ENCODE measurements at places on chromosomes 7 and 10.

DNA sequence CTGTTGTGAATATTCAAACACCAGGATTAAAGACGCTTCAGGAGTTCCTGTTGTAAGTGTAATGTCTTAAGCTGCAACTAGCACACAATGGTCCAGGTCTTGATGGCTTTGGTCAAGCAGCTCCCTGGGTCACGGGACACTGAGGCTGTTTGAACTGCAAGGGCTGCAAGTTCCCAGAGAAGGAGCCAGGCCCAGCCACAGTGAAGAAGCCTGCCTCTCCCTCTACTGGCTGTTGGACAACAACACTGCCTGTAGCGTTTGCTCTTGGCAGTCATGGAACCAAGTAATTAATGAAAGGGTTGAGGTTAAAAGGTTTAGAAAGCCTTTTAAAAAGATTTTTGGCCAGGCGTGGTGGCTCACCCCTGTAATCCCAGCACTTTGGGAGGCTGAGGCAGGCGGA, 31.9 kb upstream of the GUSB start:
- no peak for DNase-seq

- DNase-seq, result no peak
Observed at GRCh38 chr10:59085711-59086502, 90.5 kb upstream of the PHYHIPL start.

GRCh38 chr10:63920926-63921325, 399.7 kb downstream of the REEP3 start:
- no peak for DNase-seq

GRCh38 chr7:30172451-30172850, 37.7 kb downstream of the MTURN start:
- DNase-seq, result no peak

GRCh38 chr10:8596929-8597472, 542.5 kb downstream of the GATA3 start:
- DNase-seq, result no peak

DNA sequence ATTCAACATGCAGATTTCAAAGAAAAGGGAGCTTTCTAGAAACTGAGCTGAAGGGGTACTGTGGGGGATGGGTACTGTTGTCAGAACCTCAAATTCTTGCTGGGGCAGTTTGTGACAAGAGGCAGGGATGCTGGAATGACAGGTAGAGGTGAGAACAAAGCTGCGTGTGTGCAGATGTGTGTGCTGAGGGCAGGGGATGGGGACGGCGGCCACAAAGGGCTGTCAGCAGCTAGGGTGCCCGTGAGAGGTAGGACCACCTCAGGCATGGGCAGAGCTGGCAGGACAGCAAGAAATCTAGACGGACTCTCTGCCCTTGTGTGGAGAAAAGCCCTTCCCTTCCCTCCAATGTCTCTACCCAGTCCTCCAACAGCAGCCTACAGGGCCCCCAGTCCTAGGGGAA, 14.4 kb upstream of the BAZ1B start:
- DNase-seq, result no peak

DNA sequence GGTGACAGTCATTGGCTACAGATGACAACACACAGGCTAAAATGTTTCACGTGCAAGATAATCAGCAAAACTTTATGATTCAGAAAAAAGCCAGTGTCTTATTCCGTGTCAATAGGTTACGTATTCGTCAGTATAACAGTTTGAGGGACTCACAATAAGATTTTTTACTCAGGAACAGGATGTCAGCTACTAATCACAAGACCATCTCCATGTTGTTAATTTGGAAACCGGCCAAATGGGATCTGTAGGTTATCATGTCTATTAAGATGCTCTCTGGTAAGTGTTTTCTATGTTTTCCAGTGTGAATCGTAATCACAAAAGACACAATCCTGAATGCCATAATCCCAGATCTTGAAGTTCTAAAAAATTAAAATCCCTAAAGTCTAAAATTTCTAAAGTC, 197.3 kb downstream of the ETV1 start:
- no peak for DNase-seq

DNA sequence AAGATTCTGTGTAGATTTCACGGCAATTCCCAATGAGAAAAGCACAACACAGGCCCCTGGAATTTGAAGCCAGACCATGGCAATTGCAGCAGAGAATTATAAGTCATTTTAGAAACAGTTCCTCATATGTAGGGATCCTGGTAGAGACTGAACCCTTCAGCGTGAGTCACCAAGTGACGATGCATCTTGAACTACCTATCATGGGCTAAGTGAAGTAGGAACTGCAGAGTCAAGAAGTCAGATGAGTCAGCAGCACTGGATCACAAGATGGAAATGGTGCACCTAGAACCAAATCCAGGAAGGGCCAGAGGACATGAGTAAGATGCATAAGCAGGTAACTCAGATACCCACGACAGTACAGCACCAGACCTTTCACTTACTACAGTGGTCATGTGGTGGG, 140.0 kb upstream of the TPK1 start:
- DNase-seq, result no peak

- no peak for DNase-seq
Observed at GRCh38 chr10:118901906-118902305, 127.6 kb upstream of the NANOS1 start.

GRCh38 chr10:29132551-29133111, 156.2 kb upstream of the LYZL1 start:
- DNase-seq, result no peak

GRCh38 chr7:150754951-150755350, 17.7 kb downstream of the GIMAP5 start:
- DNase-seq, result no peak

DNA sequence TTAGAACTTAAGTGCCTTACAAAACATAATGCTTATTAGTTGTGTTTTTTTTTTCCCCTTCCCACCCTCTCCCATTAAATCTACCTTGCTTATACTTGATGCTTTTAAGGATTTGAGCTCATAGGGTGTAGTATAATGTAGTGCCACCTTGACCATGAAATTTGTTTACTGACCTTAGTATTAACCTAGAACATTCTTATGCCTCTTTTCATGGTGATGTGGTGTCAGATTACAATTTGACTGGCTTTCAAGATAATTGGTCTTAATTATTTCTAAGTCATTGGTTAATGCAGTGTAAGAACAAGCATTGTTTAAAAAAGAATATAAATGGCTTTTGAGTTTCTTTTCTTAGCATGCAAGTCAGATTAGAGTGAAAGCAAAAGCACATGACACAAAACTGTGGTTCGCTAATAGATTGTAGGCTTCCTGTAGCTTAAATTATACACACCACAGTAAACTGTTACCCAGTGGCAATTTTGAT, 61.8 kb downstream of the ADD3 start:
- DNase-seq, result no peak

DNA sequence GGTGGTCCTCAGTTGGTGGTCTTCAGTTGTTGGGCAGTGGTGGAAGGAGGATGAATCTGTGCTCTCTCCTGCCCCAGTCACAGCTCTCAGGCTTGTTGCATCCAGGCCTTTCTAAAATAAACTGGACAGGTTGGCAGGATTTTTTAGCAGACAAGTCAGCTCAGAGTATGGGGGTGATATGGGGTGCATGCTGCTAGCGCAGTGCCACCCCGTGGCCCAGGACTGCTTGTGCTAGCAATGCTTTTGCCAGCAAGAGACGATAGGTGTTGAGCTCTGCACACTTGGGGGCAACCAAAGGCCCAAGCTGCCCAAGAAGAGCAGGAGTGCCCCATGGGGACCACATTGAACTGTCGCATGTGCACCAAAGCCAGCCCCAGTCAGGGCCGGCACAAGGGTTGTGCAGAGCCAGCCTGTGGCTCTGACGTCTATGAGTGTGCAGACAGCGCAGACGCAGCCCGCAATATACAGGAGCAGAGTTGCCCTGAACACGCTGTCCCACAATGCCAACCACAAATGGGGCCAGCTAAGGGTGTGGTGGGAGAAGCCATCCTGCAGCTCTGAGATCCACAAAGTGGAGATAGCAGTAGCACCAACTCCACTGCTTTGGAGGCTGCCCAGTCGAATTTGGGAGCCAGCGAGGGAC, 49.8 kb upstream of the PDSS1 start:
- DNase-seq, result no peak

GRCh38 chr7:122487131-122487530, 182.6 kb upstream of the FEZF1 start:
- no peak for DNase-seq

DNA sequence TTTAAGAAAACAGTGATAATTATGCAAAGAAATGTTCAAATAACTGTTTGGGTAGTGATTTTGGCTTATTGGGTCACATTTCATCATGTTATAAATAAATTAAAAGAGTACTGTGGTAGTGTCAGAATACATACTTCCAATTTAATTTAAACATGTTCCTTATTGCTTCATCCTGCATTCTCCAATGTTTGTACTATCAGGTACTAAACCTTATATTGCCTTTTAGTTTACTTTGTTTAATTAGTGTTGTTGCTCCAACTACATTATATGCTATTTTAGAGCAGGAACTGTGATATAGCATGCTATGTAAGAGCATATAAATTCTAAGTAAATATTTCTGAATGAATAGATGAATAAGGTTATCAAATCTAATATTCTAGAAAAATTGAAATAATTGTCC, 40.9 kb downstream of the VTI1A start:
- DNase-seq, result no peak

DNA sequence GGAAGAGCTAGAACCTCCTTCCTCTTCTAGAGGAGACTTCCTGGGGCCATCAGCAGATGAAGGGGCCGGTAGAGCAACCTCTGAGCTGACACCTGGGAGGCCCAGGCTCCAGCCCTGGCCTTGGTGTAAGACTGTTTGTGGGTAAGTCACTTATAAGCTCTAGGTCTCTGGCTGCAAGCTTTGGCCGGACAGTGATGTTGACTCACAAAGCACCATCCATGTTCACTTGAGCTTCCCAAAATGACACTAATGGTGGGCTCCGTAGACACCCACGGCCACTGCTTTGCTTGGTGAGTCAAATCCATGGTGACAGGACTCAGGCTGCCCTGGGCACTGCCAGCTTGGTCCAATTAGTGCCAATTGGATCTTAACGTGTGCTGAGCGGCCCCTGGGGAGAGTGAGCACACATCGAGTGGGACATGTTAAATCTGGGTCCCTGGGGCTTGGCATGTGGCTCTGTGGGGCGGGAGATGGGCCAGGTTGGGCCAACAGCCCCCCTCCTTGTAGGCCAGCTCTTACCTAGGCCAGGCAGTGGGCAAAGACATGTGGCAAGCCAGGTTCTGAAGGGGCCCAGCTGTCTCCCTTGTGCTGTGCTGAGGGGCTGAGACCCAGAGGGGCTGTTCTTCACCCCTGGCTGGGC, 16.7 kb downstream of the NEURL1 start:
- no peak for DNase-seq

GRCh38 chr7:51031216-51031615, 248.5 kb upstream of the GRB10 start:
- no peak for DNase-seq

GRCh38 chr7:1156782-1157535, 3.0 kb downstream of the ZFAND2A start:
- DNase-seq, result no peak

- no peak for DNase-seq
Observed at GRCh38 chr7:130426564-130426963, 14.3 kb downstream of the CEP41 start.

- no peak for DNase-seq
Observed at GRCh38 chr10:130360826-130361311, 224.7 kb downstream of the GLRX3 start.

GRCh38 chr7:112136271-112137008, 69.8 kb downstream of the DOCK4 start:
- no peak for DNase-seq

GRCh38 chr7:29156907-29157452, 10.6 kb upstream of the CPVL start:
- no peak for DNase-seq

DNA sequence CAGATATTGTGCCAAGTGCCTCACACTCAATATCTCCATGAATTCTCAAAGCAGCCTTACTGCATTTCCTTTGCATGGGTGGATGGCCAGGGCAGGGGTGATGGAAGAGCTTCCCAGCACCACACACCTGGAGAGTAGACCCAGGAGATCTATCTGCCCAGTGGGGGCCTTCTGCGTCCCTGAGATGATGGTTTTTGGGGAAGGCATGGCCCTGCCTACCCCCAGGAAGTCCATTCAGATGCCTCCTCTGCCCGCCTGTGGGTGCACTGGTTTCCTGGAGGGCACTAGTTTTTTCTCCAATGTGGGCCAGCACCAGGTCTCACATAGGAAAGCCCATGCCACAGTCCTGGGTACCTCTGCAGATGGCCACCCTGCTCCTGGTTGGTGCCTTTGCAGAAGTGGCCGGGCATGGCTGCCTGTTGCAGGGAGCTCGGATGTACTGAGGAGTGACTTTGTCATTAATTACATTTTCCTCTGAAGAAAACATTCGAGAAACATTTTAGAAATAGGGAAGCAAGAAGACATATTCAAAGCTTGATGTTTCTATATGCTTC, 28.2 kb upstream of the ZNF488 start:
- DNase-seq, result no peak

GRCh38 chr7:57414415-57414814, 35.6 kb upstream of the ZNF716 start:
- no peak for DNase-seq

DNA sequence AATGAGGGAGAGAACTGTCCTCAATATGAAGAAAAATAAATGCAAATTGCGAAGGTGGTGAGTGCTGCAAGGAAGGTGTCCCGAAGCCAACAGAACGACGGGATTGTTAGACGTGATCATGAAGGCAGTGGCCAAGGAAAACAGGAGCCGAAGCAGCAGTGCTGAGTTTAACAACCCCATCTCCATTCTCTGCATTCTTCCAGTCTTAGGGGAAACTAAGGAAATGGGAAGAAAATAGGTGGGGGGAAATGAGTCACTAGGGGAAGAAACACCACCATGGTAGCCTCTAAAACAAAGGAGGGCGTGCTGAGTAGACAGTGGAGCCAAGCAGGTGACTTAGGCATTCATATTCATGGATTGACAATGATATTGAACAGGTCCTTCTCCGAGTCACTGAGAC, 192.2 kb upstream of the AKR1E2 start:
- no peak for DNase-seq

DNA sequence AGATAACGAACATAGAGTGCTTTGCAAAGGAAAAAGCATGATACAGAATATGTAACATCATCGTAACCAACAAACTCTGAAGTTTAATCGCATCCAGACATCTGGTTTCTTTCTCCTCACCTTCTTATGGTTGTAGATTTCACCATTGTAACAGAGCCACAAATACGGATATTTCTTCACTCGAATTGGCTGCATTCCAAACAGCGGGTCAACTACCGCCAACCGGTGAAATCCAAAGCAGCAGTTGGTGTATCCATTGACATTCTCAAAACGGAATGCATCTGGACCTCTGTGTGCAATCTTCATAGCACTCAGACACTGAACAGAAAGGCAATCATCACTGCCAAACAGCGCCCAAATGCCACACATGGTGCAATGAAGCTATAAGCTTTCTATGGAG, 3.4 kb downstream of the ASNS start:
- no peak for DNase-seq
